ENCODE measurements at places on chromosomes 1 and 21.

GRCh38 chr1:230074762-230075161 is 7.7 kb downstream of the GALNT2 start:
- DNase-seq: no peak

- DNase-seq: no peak
Observed at GRCh38 chr1:230930986-230931385, 47.7 kb downstream of the TTC13 start.

DNA sequence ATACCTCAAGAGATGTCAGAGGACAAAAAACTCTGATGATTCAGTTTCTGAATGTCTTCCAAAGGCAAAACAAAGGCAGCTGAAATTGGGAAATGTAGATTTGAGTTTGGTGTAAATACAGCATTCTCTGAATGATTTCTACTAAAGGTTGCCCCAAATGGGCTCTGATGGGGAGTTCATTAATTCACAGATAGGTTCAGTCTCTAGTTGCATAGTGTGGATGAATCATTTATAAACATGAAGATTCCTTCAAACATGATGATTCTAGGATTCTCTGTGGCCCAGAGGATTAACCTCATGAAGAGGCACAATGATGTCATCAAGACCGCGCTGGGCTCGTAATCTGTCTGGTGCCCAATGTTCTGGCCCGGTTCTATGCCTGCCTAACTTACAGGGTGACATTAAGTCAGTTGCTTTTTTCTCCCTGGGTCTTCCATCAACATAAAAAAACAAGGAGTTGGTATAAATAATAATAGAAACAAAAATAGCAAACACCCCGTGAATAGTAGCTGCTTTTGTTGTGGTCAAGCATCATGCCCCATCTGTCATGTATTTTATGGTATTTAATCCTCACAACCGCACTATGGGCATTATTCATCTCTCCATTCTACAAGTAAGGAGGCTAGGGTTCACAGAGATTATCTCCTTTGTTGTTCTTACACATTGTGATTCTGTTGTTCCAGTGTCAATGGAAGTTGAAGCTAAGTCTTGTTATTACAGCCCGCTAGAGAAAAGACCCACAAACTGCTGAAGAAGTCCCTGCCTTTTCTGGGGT is 509.6 kb upstream of the USP24 start:
- DNase-seq: no peak

- no peak for DNase-seq
Observed at GRCh38 chr1:27507960-27508665, 18.1 kb upstream of the WASF2 start.

GRCh38 chr1:41393716-41394368 is 32.6 kb downstream of the FOXO6 start:
- DNase-seq: no peak

DNA sequence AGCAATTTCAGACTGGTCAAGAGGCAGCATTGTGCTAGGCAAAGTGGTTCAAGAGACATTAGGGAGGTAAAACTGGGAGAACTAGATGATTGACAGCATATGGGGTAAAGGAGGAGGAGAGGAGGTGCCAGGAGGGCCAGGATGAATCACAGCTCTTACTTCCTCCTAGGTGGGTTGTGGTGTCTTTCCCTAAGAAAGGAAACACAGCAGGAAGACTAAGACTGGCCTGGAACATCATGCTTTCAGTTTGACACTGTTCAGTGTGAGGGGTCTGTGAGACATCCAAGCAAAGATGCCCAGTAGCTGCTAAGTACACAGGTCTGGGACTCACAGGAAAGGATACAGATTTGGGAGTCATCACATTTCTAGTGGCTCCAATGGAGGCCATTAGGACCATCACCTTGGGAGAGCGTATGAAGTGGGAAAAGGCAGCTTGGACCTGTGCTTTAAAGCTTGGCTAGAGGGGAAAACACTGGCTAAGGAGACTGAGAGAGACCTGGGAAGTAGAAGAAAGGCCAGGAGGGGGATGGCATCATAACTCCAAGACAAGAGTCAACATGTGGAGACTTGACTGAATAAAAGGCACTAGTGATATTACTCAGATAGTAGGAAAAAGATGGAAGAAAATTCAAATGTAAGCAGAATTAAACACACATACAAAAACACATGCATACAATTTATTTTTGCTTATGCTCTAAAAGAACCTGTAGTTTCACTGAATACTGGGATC is 17.3 kb downstream of the CD58 start:
- DNase-seq: no peak

DNA sequence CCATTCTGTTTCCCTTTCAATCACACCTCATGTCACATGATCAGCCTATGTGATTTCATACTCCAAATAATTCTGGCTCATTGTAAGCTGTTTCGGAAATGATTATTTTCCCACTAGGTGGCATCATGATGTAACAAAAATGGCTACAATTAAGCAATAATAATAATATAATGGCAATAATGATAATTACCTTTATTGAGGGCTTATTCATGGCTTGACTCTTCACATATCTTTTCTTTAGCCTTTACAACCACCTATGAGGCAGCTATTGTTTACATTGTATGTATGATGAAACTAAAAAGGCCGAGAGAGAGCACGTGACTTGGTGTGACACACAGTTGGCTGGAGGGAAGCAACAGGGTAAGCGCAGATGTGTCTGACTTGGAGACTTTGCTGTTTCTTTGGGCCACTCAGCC is 12.5 kb upstream of the KPRP start:
- peak; percentile 9 for DNase-seq

DNA sequence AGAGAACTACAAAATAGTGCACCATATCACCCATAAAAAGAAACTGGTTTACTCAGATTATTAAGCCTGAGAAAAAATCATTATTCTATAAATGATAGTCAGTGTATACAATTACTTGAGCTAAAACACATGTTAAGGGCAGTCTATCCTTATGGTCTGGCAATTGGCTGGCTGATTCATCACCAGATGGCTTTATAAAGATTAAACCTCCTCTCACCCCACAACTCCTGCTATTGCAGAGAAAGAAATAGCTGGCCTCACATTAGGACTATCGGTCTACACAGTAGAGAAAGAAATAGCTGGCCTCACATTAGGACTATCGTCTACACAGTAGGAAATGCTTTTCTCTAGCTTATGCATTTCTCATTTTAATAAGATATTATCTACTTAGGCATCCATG is 21.2 kb downstream of the CEP170 start:
- no peak for DNase-seq

DNA sequence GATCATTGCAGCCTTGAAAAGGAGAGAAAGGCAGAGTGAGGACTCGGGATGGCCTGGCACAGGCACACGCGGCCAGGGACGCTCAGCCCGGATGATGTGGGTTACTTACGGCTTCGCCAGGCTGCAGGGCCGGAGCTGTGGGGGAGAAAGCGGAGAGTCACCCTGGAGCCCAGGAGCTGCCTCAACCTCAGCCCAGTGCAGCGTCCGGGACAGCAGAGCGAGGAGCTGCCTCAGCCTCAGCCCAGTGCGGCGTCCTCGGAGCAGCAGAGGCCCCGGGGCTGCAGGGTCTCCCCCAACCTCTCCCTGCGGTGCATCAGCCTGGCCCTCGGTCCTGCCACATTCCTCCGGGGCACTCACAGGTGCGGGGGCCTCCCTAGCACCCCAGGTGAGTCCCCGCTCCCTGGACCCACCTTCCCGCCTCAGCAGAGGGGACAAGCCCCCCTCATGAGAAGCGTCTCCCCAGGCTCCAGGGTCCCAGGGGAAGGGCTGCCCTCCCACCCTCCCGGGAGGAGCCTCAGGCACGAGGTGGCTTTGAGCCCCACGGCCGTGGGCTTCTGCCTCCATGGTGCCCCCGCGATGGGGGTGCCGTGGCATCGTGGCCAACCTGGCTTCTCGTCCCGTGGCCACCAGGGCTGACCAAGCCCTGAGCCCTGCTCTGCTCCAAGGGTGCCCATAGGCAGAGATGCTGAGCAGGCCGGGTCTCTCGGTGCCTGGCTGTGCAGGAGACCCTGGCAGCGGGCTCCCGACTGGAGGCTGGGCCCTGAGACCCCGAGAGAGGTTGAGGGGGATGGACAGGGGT is 10.5 kb upstream of the RNF223 start:
- DNase-seq: no peak

DNA sequence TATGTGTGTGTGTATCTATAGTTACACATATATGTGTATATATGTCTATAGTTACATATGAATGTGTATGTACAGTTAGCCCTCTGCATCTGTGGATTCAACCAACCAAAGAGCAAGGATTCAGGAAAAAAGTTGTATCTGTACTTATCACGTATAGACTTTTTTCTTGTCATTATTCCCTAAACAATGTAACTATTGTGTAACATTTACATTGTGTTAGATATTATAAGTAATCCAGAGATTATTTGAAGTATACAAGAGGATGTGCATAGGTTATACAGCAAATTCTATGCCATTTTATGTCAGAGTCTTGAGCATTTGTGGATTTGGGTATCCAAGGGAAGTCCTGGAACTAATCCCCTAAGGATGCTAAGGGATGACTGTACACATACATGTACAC is 71.3 kb downstream of the RASAL2 start:
- no peak for DNase-seq

DNA sequence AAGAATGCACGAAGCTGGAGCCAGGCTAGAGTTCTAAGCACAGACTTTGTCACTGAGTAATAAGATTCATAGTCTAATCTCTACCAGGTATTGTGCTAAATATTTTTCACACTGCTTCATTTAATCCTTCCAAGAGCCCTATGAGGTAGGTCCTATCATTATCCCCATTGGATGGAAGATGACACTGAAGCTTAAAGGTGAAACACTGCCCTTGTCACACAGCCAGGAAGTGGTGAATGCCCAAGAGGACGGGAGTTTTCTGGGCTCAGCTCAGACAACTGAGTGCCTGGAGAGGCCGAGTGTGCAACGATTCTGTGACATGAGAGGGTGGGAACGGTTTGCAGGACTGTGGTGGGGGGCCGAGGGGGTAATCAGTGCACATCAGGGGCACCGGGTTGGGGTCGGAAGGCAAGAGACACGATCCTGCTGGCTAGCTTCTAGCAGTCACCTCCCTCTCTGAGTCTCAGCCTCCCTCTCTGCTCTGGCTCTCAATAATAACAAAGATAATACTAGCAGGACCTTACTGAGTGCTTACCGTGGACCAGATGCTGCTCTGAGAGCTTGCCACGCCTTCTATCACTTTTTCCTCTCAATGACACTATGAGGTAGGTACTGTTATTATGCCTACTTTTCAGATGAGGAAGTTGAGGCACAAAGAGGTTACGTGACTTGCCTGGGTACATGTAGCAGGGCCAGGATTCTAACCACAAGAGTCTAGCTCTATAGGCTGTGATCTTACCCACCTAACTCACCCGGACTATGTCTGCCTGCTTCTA is 12.4 kb downstream of the KCNQ4 start:
- no peak for DNase-seq

- DNase-seq: no peak
Observed at GRCh38 chr1:56437959-56438358, 141.4 kb downstream of the PLPP3 start.

- no peak for DNase-seq
Observed at GRCh38 chr1:223765719-223766340, 53.5 kb downstream of the CAPN2 start.
